ENCODE measurements at places on chromosomes 16 and 17. TPM values are rescaled to one million over a fixed set of nuclear protein-coding genes. Genes with fewer than 3 reads are reported as not detected.

The C17orf78 gene
- not detected for total RNA-seq

DNA sequence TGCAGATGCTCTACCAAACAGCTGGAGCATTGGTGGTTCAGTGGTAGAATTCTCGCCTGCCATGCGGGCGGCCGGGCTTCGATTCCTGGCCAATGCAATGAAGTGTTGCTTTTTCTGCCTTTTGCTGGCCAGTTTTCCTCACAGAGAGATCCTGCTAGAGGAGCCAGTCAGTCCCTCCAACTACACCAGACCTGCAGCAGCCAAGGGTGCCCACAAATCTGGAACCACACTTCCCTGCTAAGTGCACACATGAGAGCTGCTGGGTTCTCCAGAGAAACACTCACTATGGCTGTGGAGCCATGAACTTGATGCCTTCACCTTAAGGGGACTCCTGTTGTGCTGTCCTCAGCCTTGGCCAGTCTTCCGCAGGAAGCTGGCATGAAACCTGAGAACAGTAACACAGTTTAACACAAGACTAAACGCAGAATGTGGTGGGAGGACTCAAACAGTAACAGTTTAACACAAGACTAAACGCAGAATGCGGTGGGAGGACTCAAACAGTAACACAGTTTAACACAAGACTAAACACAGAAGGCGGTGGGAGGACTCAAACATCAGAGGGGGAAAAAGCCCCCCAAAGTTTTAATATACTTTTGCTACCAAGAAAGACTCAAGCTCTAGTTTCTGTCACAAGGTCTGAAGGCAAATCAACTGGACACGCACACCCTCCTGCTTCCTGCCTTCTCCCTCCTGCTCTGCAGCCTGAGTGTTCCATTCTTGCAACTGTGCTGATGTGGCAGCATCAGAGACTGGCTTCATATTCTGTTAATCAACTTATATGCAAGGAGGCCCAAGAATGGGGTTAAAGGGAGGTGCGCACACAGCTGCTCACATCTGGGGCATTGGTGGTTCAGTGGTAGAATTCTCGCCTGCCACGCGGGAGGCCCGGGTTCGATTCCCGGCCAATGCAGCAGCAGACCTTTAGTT is 12.0 kb downstream of the VAC14 start:
- no peaks in the 10 kb centered on the region for H3K4me1 ChIP-seq
- no peak for DNase-seq
- H3K4me3 ChIP-seq = no peak overlapping the region
- H3K27me3 ChIP-seq = no peaks in the 10 kb centered on the region

DNA sequence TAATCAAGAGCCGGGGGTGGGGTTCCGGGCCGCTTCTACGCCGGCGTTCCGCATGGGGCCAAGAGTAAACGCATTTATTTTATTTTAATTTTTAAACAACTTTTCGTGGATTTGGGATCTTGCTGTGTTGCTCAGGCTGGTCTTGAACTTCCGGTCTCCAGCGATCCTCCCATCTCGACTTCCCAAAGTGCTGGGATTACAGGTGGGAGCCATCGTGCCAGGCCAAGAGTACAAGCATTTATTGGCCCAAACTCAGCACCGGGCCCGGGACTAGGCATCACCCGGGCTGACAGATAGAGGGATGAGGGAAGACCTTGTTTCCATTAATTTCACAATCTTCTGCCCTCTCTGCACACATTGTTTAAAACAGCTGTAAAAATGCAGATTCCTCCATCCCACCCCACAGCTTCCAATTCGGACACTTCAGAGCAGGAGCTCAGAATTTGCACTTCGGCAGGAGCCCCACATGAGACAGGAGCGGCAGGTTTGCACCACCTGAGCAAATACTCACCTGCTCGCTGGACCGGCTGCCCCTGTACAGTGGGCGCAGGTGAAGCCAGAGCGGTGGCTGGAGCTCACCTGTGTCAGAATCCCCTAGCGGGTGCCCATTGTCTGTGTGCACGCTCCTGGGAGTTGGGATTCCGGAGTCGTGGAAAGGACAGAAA is 663 bp upstream of the GINS2 start:
- H3K36me3 ChIP-seq = no peaks in the 10 kb centered on the region
- DNase-seq = no peak
- no peaks in the 10 kb centered on the region for H3K4me1 ChIP-seq
- H3K4me3 ChIP-seq = peak overlapping the region; percentile 24

- no peak overlapping the region for H3K27ac ChIP-seq
- DNase-seq = no peak
These were observed 16.5 kb upstream of the CLEC18C start for GRCh38 chr16:70157105-70157476.

GRCh38 chr16:85235991-85236817 is 123.9 kb upstream of the CIBAR2 start:
- no peak overlapping the region for H3K27ac ChIP-seq
- no peak overlapping the region for H3K4me3 ChIP-seq
- no peaks in the 10 kb centered on the region for H3K36me3 ChIP-seq
- H3K4me1 ChIP-seq = no peaks in the 10 kb centered on the region

- DNase-seq = peak; percentile 38
- no peaks in the 10 kb centered on the region for H3K27me3 ChIP-seq
- no peak overlapping the region for H3K27ac ChIP-seq
- H3K36me3 ChIP-seq = no peaks in the 10 kb centered on the region
- H3K4me1 ChIP-seq = no peaks in the 10 kb centered on the region
These were observed 135.2 kb downstream of the SHISA9 start for GRCh38 chr16:13036600-13036999.

GRCh38 chr16:10182222-10183053 is at the start of gene GRIN2A:
GRIN2A (minus strand) TSS chr16:10182428; CDS start chr16:10180411, 2,017 bp downstream.
- peak within 1 kb of the TSS; percentile 19 for H3K4me3 ChIP-seq
- H3K27ac ChIP-seq = no peak within 1 kb of the TSS
- no peak for DNase-seq
- H3K4me1 ChIP-seq = no peaks in the 10 kb centered on the region
- no peaks in the 10 kb centered on the region for H3K36me3 ChIP-seq

DNA sequence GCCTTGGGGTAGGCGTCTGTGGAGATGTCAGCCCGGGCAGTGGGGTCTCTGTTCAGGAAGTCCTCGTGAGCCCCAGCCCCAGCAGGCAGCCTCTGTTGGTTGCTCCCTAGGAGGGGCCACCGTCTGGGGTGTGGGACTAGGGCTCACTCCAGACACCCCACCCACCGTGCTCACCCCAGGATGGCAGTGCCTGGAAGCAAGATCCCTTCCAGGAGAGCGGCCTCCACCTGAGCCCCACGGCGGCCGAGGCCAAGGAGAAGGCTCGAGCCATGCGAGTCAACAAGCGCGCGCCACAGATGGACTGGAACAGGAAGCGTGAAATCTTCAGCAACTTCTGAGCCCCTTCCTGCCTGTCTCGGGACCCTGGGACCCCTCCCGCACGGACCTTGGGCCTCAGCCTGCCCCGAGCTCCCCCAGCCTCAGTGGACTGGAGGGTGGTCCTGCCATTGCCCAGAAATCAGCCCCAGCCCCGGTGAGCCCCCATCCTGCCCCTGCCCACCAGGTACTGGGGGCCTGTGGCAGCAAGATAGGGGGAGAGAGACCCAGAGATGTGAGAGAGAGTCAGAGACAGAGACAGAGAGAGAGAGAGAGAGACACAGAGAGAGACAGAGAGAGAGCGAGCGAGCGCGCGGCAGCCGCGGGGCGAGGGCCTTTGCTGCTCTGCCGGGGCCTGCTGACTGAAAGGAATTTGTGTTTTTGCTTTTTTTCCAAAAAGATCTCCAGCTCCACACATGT is 9.8 kb downstream of the NTHL1 start:
- no peaks in the 10 kb centered on the region for H3K27me3 ChIP-seq
- DNase-seq = no peak
- peak overlapping the region; percentile 74 for H3K4me3 ChIP-seq
- peak overlapping the region; percentile 70 for H3K27ac ChIP-seq

GRCh38 chr16:4060823-4061222 is 55.4 kb downstream of the ADCY9 start:
- H3K36me3 ChIP-seq = no peaks in the 10 kb centered on the region
- DNase-seq = no peak
- peaks cover 10% of the 10 kb centered on the region for H3K4me1 ChIP-seq

GRCh38 chr17:41681776-41682175 is 6.9 kb upstream of the EIF1 start:
- no peak for DNase-seq
- no peak overlapping the region for H3K4me3 ChIP-seq
- no peak overlapping the region for H3K27ac ChIP-seq
- no peaks in the 10 kb centered on the region for H3K36me3 ChIP-seq
- H3K27me3 ChIP-seq = no peaks in the 10 kb centered on the region

DNA sequence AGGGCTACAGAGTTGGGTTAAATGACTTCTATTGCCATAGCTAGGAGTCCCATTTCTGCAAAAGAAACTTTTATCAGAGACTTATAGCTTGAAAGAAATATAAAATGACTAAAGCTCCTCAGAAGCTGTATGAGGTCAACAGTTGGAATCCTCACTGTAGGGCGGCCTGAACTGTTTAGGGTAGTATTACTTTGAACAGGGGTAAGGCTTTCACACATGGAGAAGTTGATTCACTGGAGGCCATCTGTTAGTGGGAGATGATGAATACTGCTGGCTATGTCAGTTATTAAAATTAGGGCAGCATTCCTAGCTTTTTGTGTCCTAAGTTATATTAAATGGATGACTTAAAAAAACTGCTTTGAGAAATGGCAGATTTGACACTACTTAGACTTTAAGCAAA is 6.0 kb downstream of the TTC19 start:
- H3K4me3 ChIP-seq = no peak overlapping the region
- H3K27ac ChIP-seq = no peak overlapping the region
- no peaks in the 10 kb centered on the region for H3K27me3 ChIP-seq
- H3K36me3 ChIP-seq = peaks cover 81% of the 10 kb centered on the region

The KIFC3 gene
- total RNA-seq = 33.6 TPM

DNA sequence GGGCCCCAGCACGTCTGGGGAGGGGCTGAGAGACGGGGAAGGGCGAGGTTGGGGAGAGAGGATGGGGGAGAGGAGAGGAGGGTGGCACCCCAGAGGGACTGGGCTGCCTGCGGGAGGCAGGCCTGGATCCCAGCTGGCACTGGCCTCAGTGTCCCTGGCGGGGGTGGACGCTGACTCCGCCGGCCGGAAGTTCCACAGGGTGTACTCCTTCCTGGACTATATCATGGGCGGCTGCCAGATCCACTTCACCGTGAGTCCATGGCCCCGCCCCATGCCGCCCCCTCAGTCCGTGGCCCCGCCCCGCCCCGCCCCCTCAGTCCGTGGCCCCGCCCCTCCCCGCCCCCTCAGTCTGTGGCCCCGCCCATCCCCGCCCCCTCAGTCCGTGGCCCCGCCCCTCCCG is 11.3 kb downstream of the CPNE7 start:
- H3K27me3 ChIP-seq = no peaks in the 10 kb centered on the region
- H3K4me1 ChIP-seq = peaks cover 8% of the 10 kb centered on the region
- DNase-seq = no peak
- no peak overlapping the region for H3K27ac ChIP-seq

DNA sequence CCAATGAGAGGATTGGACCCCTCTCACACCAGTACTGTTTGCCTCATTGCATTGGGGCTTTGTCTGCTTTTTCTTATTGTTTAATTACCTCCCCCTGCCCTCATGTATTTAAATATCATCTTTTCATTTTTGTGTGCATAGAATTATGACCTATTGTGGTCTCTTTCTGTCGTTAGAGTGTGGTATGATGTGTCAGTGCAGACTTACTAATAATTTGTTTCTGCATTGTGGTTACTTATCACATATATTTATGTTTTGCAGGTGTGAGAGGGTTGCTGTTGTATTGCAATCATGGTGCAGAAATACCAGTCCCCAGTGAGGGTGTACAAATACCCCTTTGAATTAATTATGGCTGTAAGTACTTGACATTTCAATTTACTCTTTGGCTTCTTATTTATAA is 2.5 kb downstream of the SEC14L1 start:
- no peaks in the 10 kb centered on the region for H3K27me3 ChIP-seq
- no peaks in the 10 kb centered on the region for H3K36me3 ChIP-seq
- peak overlapping the region; percentile 69 for H3K27ac ChIP-seq
- H3K4me1 ChIP-seq = no peaks in the 10 kb centered on the region
- H3K4me3 ChIP-seq = peak overlapping the region; percentile 76

The TBC1D3K gene
- not detected for total RNA-seq

DNA sequence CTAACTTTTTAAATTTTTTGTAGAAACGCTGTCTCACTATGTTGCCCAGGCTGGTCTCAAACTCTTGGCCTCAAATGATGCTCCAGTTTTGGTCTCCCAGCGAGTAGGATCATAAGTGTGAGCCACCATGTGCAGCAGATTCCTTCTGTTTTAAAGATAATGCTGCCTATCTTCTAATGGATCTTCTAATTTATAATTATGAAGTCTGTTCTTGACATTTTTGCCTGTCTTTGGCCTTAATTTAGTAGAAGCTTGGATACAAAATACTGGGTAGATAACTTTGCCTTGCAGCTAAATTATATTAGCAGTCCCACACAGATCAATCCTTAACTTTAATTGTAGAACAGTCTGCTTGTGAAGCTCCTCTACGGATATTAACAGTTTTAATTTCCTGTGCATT is 566.6 kb upstream of the CDH8 start:
- H3K27me3 ChIP-seq = no peaks in the 10 kb centered on the region
- H3K36me3 ChIP-seq = no peaks in the 10 kb centered on the region
- H3K4me3 ChIP-seq = no peak overlapping the region
- no peak overlapping the region for H3K27ac ChIP-seq

DNA sequence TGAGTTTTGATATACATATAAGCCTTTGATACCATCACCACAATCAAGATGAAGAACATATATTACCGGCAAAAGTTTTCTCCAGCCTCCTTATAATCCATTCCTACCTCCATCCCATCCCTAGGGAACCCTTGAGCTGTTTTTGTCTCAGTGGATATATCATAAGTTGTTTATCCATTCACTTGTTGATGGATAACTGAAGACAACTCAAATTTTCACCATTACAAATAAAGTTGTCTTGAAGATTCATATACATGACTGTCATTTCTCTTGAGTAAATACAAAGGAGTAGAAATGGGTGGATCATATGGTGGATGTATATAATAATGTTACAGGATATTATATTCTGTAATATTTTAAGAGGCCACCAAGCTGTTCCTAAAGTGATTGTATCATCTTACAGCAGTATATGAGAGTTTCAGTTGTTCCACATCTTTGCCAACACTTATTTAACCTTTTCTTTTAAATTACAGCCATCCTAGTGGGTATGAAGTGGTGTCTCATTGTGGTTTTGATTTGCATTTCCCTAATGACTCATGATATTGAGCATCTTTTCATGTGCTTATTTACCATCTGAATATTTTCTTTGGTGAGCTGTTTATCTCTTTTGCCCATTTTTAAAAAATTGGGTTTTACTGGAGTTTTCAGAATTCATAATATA is 17.4 kb downstream of the NF1 start:
- no peak overlapping the region for H3K27ac ChIP-seq
- H3K4me3 ChIP-seq = no peak overlapping the region
- no peaks in the 10 kb centered on the region for H3K36me3 ChIP-seq
- no peaks in the 10 kb centered on the region for H3K27me3 ChIP-seq
- no peaks in the 10 kb centered on the region for H3K4me1 ChIP-seq

The CCT6B gene
- total RNA-seq = 0.68 TPM

GRCh38 chr17:37608351-37609169 is 658 bp downstream of the SYNRG start:
- H3K27me3 ChIP-seq = no peaks in the 10 kb centered on the region
- no peaks in the 10 kb centered on the region for H3K4me1 ChIP-seq
- H3K36me3 ChIP-seq = peaks cover 2% of the 10 kb centered on the region
- peak overlapping the region; percentile 91 for H3K4me3 ChIP-seq
- no peak for DNase-seq

- no peaks in the 10 kb centered on the region for H3K27me3 ChIP-seq
- DNase-seq = no peak
- H3K4me1 ChIP-seq = no peaks in the 10 kb centered on the region
- no peak overlapping the region for H3K4me3 ChIP-seq
- H3K36me3 ChIP-seq = no peaks in the 10 kb centered on the region
These were observed 18.8 kb upstream of the RBL2 start for GRCh38 chr16:53415504-53415903.

The TVP23A gene
- not detected for total RNA-seq

- DNase-seq = no peak
- H3K4me3 ChIP-seq = no peak overlapping the region
- no peaks in the 10 kb centered on the region for H3K4me1 ChIP-seq
- no peak overlapping the region for H3K27ac ChIP-seq
These were observed 82.5 kb downstream of the C17orf67 start for GRCh38 chr17:56751145-56751738.

The LDHD gene
- total RNA-seq = 94.3 TPM

Measured in right lobe of liver (tissue), 6 donors.